ENCODE measurements at places on chromosomes 5 and 9.

GRCh38 chr5:38250763-38251448 lies 7.5 kb upstream of the EGFLAM start:
- DNase-seq, result no peak

GRCh38 chr9:33946779-33947535 lies 101.7 kb downstream of the UBAP2 start:
- no peak for DNase-seq

GRCh38 chr5:17801595-17801994 lies 167.3 kb downstream of the TAF11L14 start:
- no peak for DNase-seq

DNA sequence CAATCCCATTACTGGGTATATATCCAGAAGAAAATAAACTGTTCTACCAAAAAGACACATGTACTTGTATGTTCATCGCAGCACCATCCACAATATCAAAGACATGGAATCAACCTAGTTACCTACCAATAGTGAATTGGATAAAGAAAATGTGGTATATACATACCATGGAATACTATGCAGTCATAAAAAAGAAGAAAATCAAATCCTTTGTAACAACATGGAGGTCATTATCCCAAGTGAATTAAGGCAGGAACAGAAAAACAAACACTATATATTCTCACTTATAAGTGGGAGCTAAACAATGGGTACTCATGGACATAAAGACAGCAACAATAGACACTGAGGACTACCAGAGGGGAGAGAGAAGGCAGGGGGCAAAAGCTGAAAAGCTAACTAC lies 67.7 kb downstream of the NR2F1-AS1 start:
- DNase-seq, result no peak

DNA sequence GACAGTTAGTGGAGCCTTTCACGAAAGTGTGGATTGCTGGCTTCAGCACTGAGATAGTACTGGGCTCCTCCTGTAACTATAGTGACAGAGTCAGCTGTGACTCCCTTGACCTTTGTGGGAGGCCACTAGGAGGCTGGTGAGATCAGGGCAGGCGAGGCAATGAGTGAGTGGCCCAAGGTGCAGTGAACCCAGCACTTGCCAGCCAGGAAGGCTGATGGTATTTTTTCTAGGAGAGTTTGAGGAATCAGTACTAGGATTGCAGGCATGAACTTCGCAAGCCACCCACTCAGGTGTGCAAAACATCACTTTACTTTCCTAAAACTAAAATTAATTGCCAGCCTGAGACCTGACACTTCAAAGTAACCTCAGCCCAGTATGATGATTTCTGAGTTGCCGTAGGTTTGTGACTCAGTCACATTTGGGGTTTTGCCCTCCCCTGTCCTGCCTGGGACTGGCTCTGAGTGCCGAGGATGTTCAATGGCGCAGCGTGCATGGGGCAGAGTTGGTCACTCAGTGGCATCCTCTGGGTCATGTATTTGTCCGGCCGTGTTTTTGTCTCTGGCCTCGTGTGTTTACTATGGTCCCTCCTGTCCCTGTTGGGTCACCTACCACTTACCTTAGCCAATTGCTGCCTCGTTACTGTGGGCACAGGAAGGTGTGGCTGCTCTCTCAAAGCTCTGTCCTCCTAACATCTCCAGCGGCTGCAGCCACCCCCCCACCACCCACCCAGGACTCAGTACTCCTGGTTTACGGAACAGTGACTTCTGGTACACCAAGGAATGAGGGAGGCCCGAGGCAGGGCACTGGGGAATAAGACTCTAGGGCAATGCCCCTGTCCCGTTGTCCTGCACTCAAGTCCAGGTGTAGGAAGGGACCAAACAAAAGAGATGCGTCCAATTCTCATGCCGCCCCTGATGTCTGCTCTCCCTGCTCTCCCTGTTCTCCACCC lies 67.2 kb downstream of the IL31RA start:
- no peak for DNase-seq

GRCh38 chr9:93900436-93900819 lies 54.7 kb downstream of the BARX1 start:
- DNase-seq, result no peak

GRCh38 chr9:113360242-113360842 lies 11.0 kb downstream of the BSPRY start:
- DNase-seq, result no peak

DNA sequence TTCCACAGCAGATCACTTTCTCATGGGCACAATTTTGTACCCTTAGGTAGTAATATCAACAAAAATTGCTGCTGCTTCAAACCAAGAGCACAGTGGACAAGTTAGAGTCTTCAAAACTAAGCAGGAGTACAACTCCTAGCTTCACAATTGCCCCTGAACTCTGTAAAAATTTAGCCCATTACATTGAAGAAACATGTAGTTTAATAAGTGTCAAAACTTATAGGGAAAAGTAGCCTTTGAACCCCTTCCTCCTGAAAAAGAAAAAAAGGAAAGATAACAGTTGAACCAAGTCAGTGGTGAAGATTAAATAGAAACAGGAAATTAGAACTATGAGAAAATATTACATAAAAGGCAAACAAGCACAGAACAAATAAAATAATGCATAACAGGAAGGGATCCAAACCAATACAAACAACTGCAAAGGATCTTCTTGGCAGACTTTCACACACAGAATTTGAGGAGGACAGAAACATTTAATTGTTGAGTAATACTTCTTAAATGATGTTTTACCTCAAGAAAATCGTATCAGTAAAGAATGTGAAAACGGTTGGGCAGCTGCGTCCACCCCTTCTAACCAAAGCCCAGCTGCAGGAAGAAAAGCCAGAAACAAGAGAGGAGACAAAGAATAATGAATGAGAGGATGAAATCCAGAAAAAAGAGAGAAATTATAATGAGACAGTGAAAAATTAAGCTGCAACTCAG lies 636.0 kb downstream of the NR2F1-AS1 start:
- DNase-seq, result peak; percentile 31

GRCh38 chr9:132014218-132014805 lies 65.4 kb downstream of the MED27 start:
- DNase-seq, result no peak

- no peak for DNase-seq
Observed at GRCh38 chr5:92119110-92119509, 736.0 kb upstream of the ARRDC3 start.

DNA sequence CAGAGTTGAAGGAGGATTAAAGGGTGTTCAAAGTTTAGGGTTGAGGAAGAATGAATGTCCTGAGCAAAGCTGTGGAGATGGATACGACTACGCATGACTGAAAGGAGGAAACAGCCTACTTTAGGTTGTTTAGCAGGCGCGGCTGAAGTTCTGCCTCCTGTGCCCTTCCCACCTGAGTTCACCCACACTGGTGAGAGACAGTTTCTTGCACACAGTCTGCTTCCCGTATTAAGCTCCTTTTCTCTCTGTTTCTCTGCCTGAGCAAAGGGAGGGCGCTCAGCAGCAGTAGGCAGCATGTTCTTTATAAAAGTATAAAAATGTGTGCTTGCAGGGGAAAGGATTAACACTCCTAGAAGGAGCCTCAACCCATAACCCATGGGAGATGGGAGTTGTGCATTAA lies 224.0 kb upstream of the SMARCA2 start:
- no peak for DNase-seq

- no peak for DNase-seq
Observed at GRCh38 chr5:17838469-17838868, 204.2 kb downstream of the TAF11L14 start.

GRCh38 chr5:74772359-74772758 lies 5.3 kb downstream of the NSA2 start:
- DNase-seq, result no peak

DNA sequence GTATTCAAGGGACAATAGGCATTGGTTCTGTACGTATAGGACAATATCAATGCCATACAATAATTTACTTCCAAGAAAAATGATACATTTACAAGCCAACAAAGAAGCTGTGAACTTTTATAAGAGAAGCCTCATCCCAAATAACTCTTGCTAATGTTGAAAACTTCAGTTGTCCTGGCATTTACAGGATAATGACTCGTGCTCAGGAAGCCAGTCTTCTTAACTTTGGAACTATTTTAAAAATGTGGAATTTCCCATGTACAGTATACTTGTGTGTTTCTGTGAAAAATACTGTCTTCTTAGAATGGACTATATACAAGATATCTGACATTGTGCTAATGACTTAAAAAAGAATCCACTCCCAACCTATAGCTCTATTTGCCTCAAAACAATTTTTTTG lies 1479.3 kb upstream of the CDH9 start:
- DNase-seq, result no peak
